Left kidney (tissue), 8 donors: ENCODE measurements at places on chromosomes 5 and 9.

DNA sequence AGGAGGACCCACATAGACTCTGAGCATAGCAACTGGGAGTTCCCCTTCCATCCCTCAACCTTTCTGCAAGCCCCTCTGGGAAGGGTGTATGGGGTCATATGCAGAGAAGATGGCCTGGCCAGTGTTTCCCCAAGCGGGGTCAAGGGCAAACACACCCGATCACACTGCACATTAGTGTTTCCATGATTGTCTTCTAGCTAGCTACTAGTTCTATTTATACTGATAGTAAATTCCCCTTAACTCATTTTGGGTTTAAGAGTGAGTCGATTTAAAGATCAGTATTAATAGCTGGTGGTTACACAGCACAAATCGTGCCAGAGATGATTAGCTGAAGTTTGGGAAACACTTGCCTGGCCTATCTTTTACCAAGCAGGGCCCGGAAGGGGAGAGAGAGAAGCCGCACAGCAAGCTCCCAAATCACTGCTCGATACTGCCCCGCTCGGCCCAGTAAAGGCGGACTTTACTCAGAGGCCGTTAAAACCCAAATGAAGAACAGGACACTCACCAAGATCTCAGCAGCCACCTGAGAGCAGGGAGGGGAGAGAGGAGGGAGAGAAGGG is 29.4 kb upstream of the TNIP1 start:
- no peak for DNase-seq

GRCh38 chr9:126804696-126805553 is at the start of gene ZBTB43:
Gene ZBTB43, plus strand, starts transcription at chr9:126805040. Its CDS starts 27,470 bp downstream, at chr9:126832510.
- peak; percentile 97 for DNase-seq

DNA sequence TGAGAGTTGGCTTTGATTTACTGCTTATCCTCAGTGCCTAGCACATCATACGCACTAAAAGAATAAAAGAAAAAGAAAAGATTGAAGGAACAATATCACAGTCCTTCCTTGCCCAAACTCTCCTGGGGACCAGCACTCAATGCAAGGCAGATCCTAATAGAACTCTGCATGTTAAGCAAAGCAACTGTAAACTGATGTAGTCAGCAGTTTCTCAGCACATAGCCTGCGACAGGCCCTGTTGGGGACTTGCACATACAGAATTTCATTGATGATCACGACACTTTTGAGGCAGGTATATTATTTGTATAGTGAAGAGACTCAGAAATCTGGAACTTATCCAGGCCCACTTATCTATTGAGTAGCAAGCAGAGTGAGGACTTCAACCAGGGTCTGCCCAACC is 15.4 kb downstream of the NIPAL4 start:
- DNase-seq = no peak

DNA sequence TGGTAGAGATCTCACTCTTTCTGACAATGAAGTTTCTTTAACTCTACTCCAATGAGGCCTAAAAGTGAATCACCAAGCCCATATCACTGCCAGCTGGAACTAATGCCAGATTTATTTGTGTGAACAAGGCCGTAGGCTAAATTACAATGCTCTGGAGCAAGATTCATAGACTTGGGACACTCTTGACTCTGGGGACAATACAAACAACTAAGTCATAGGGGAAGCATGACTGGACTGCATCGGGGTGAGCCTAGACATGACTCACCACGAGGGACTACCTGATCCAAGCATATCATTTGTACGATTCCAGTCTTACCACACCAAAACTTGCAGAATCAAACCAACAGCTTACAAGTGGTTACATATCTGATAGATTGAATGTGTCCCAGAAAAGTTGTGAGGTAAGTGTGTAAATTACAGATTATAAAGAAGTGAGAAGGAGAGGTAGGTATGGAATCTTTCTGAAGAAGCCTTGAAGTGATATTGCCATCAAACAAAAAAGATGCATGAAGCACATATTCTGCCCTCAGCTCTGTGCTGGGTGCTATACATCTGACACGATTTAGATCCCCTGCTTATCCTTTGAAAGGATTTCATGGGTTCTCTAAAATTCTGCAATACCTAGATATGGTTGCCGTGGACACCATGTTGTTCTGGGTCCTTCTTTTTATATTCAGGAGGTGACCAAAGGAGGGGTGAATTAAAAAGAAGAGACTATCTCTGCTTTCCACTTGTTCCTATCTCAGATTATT is 199.3 kb upstream of the PDE4D start:
- DNase-seq = no peak

DNA sequence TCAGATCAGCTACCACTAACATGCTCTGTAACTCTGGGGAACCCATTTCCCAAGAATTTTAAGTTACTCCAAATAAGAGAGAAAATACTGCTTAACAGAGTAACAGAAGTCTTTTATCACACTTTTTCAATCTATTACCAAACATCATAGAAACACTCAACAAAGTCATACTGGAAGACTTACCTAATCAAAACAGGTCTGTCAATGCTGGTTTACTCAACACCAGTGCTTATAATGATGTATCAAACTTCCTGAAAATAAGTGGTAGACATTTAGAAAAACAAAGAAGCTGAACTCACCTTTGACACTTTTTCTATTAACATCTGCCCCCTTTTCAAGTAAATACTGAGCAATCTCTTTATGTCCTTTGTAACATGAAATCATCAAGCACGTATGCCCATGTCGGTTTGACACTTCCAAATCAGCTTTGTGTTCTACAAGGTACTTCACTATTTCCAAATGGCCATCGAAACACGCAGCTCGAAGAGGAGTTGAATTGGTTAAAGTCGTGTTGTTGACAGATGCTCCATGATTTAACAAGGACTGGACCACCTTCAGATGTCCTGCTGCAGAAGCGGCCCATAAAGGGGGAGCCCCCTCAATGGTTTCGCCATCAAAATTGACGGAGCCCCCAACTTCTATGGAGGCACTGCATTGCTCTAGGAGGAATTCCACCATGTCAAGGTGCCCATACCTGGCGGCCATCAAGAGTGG is 1.8 kb downstream of the FEM1C start:
- DNase-seq = no peak

GRCh38 chr5:155989879-155990278 is 337.1 kb upstream of the SGCD start:
- no peak for DNase-seq

GRCh38 chr9:109907400-109907799 is 127.4 kb downstream of the PALM2AKAP2 start:
- DNase-seq = no peak

GRCh38 chr5:177964471-177964870 is 31.6 kb downstream of the PROP1 start:
- no peak for DNase-seq

- no peak for DNase-seq
Measured at GRCh38 chr5:141525653-141526052, 36.8 kb downstream of the PCDHGC5 start.

GRCh38 chr9:92714787-92715487 is 45.0 kb upstream of the IPPK start:
- no peak for DNase-seq

- no peak for DNase-seq
Measured at GRCh38 chr5:159864885-159865691, 51.2 kb upstream of the ADRA1B start.

DNA sequence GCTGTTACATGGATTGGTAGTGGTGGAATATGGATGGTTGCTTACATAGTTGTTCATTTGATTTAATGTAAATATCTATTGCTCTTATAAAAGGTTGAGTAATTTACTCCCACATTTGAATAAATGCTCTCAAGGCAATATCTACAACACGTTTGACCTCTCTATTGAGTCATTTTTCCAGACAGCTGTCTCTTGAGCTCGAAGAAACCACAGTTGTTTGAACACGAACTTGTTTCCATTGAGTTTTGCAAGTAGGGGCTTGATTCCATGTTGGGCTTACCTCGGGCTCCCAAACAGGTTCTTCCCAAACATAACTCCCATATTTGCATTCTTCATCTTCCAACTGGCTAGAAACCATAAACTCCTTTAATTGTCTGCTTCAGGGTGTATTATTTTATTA is 115.0 kb upstream of the HMHB1 start:
- no peak for DNase-seq
